ENCODE measurements at places on chromosomes 3 and 15.

- no peak for DNase-seq
Observed at GRCh38 chr3:74041068-74041675, 416.4 kb upstream of the PDZRN3 start.

GRCh38 chr15:71433402-71433801, 318.1 kb downstream of the THSD4 start:
- DNase-seq: no peak

- no peak for DNase-seq
Observed at GRCh38 chr3:113241292-113242095, 30.1 kb downstream of the BOC start.

DNA sequence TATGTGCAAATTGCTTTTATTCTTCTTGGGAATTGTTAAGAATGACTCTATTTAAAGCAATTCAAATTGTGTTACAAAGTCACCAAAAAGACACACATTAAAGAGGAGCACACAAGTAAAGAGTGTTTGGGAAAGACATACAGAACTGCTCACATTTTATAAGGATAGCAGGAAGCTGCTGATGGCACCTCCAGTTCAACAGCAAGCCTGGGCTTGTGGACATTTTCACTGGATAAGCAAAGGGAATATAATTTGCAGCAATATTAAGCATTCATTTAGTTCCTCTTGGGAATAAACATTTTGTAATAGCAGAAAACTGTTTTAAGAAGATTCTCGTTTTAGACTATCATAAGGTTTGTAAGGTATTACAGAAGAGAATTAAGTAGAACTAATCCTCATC, 1271.9 kb downstream of the ZPLD1 start:
- DNase-seq: no peak

DNA sequence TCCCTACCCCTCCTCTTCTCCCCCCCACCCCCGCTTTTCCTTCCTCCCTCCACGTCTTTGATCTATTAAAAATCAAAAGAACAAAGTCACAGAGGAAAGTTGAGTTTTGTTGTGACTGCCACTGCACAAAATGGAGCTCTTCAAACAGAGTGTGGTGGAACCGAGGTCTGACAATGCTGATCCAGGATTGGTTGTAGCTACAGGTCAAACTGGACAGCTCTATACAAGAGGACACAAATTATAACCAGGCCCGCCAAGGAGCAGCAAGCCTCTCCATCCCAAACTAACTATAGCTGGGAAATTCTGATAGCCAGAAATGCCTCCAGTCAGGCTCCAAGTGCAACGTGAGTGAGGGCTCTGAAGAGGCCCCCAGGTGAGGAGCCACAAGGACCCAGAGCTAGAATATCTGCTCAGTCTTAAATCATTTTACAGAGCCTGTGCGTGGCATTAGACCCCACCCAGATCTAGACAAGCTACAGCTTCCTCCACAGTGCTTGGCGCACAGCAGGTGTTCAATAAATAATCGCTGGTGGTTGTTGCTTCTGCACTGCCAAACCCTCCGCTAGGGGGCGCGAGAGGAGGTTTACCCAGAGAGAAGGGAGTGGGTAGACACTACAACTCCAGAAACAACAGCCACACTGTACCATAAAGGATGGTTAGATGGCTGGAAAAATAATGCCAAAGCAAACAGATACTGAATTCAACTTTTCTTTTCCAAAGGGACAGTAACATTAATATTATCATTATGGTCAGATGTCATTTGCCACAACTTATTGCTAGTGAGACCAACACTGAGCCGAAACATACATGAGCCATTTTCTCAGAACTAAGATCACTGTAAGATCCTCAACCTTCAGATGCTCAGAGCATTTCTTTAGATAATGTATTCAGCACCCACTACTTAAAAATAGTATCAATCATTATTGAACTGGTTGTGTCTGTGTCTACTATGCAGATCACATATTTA, 44.6 kb downstream of the ZIC4 start:
- no peak for DNase-seq

DNA sequence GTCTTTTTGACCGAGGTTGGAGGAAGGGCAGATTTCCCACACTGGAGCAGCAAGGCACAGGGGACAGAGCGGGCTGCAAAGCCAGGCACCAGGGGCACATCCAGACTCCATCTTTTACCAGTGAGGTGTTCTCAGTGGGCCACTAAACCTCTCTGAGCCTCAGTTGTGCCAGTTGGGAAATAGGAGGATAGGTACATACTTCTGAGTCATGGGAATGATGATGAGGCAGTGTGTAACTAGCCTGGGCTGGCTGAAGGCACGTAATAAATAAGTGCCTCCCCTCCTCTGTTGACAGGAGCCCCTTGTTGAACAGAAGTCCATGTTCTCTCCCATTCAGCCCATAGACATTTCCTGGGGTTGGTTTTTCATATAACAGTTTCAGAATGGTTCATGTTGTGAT, 48.7 kb downstream of the GPD1L start:
- no peak for DNase-seq
